ENCODE measurements at places on chromosomes 7 and 10. TPM values are rescaled to one million over a fixed set of nuclear protein-coding genes. Genes with fewer than 3 reads are reported as not detected.

Gene SYT15
- total RNA-seq, result 3.2 TPM

Gene SLC13A1
- not detected for total RNA-seq

Gene PAX4
- not detected for total RNA-seq

Gene JAKMIP3
- total RNA-seq, result 1.6 TPM

Gene PNLIP
- not detected for total RNA-seq

Gene TMEM184A
- total RNA-seq, result 0.32 TPM

Gene IFIT2
- total RNA-seq, result 4.2 TPM

Gene CUBN
- total RNA-seq, result 0.92 TPM

Gene HOXA1
- total RNA-seq, result not detected

Gene SEMA3A
- 1.7 TPM for total RNA-seq

Gene PTTG1IP2
- not detected for total RNA-seq

Gene ABCA13
- total RNA-seq, result not detected

Gene ITPRID1
- total RNA-seq, result not detected

Gene ARHGAP12
- total RNA-seq, result 21.5 TPM

Gene WNT8B
- not detected for total RNA-seq

Gene AGR2
- not detected for total RNA-seq

Gene MMP21
- total RNA-seq, result not detected
